ENCODE measurements at places on chromosomes 2 and 18.

DNA sequence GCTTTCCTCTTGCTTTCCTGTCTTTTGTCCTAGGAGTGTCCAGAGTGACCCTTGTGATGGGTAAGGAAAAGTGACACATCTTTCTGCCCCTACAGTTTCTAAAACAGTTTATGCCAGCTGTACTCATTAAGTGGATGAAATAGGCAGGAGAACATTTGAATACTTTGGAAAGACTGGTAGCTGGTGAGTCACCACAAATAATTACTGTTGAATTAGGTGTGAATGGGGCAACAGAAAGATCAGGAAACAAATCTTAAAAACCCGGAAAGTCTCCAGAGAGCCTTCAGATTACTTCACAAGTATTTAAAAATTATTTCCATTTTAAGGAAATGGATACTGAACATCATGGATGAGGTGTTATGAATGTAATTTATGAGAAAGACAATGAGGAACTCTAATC, 278.5 kb downstream of the CLIP4 start:
- DNase-seq: no peak

DNA sequence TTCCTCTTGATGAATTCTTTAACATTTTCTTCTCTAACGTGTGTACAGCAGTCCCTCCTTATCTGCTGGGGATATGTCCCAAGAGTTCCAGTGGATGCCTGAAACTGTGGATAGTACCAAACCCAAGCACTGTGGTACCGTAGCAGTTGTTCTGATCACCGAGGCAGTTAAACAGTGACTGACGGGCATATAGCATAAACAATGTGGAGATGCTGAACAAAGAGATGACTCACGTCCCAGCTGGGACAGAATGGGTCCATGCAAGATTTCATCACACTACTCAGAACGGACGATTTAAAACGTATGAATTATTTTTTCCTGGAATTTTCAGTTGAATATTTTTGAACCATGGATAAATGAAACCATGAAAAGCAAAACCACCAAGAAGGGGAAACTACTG, 54.5 kb upstream of the SPAG16 start:
- no peak for DNase-seq

DNA sequence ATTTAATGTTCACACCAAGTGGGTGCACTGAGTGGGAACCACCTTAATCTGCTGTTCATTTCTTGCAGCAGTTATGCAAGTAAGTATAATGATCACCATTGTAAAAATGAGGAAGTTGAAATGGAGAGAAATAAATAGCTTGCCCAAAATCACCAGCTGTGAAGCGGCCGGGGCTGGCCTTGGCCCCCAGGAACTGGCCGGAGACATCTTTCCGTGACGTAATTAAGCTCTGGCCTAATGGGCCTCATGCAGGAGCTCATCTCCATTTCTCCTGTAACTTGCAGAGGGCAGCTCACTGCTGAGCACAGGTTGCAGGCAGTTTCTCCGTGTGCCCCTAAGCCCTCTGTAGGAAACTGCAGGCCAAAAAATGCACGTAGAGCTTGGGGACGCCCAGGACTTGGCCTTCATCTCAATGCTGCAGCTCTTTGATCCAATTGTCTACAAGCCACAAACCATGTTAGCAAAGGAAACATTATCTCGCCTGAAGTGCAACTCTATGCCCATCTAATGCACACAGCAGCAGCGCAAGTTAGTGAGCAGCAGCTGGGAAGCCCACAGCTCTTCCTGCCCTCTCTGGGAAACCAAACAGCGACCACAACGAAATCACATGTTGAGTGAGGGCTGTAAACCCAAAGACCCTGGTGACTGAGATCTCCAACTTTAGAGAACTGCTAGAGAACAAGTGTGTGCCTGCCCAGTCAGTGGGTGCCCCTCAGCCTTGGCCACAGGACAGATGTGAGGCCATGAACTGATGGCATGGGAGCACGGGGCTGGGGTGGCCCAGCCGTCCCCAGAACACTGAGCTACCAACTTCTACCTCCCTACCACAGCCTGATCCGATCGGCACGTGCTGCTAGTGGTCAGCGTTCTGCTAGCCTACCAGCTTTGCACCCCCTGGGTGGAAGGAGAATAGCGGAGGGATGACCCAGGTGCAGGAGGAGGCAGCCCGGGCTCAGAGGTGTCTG, 28.8 kb downstream of the APCDD1 start:
- peak; percentile 50 for DNase-seq

GRCh38 chr2:218438596-218438995, 19.7 kb downstream of the VIL1 start:
- DNase-seq: no peak

GRCh38 chr2:188852772-188853171, 121.4 kb upstream of the COL3A1 start:
- no peak for DNase-seq

- DNase-seq: no peak
Measured at GRCh38 chr2:23435250-23436035, 50.5 kb downstream of the KLHL29 start.

GRCh38 chr2:72920318-72921087, 3.2 kb downstream of the EMX1 start:
- no peak for DNase-seq

GRCh38 chr2:74228772-74229171, 30.4 kb downstream of the MTHFD2 start:
- DNase-seq: no peak

DNA sequence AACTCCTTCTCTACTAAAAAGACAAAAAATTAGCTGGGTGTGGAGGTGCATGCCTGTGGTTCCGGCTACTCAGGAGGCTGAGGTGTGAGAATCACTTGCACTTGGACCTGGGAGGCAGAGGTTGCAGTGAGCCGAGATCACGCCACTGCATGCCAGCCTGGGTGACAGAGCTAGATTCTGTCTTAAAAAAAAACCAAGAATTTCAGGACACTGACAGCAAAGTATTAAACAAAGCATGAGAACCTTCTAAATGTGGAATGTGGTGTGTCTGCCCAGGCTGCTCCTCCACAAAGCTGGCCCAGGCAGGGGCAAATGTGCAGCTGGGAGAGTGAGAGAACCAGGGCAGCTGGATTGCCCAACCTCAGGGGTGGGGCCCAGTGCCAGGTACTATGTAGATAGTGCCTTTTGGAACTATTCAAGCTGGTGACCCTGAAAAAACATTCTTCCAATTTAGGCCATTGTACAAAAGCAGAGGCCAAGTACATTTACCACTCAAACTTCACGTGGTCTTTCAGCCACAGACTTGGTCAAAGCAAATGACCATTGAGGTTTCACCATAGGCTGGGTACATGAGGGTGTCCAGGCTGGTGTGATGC, 6.7 kb upstream of the UGT1A5 start:
- DNase-seq: no peak

GRCh38 chr2:209636076-209636475, 135.6 kb upstream of the UNC80 start:
- DNase-seq: no peak

- peak; percentile 74 for DNase-seq
Measured at GRCh38 chr2:239328351-239329191, 72.2 kb downstream of the HDAC4 start.

DNA sequence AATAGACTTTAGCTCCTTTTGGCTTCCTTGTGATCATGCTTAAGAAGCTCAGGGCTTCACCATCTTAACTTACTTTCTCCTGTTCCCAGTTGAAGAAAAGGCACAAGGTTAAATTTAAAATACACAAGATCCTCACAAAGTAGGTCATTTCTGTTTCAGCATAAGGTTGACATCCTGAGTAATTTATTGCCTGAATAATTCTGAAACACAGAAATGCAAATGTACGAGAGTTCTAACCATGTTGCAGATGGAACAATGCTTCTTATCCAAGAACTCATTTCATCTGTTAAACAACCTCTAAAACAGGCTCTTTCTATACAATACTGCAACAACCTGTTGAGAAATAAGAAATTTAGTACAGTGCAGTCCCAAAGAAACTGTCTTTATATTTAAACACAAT, 395.2 kb downstream of the BCL11A start:
- no peak for DNase-seq

- no peak for DNase-seq
Measured at GRCh38 chr2:134762508-134762907, 43.7 kb upstream of the TMEM163 start.

GRCh38 chr2:31151501-31151900, 13.3 kb upstream of the GALNT14 start:
- DNase-seq: no peak

DNA sequence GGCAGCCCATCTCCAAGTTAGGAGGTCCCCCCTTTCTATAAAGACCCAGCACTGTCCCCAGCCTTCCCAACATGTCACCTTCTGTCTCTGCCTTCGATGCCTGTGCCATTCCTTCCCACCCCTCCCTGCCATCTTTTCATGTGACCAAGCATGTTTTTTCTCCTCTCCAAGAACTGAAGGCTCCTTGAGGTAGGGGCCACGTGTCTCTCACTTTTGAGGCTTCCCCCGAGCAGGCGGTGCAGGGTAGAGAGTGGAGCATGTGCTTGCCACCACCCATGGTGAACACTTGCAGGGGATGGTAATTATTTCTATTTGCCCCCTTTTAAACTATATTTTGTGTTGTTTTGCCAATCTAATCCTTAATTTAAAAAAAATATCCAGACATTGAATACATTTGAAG, 168.4 kb downstream of the ACKR3 start:
- DNase-seq: no peak

DNA sequence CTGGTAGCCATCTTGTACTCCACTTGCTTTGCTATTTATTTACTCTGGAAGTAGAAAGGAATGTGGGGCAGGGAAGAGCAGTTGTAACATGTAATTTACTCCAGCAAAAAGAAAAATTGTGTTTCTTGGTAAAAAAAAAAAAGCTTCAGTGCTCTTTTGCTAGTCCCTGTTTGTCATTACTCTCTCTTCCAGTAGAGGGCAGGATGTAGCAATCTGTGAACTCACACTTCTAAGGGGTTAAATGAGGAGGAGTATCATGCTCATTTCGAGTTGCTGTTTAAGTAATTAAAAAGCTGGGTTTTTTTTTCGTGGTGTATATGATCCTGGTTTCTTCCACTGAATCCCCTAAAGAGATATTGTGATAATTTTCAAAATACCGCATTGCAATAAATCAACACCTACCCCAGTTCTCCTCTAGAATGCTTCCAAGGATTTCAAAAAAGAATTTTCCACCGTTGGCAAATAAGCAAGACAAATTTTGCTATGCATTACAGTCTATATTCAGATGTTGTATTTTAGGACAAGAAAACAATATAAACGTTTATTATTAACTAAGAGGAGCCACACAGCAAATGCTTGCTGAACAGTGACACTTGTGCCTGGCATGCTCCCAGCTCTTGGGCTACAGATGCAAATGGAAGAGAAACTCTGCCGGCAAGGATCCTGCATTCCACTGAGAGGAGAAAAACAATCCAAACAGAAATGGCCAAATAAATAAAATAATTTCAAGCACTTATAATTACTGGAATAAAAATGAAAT, 261.6 kb downstream of the ASXL3 start:
- no peak for DNase-seq

- DNase-seq: no peak
Measured at GRCh38 chr2:1638281-1638860, 105.9 kb downstream of the PXDN start.

DNA sequence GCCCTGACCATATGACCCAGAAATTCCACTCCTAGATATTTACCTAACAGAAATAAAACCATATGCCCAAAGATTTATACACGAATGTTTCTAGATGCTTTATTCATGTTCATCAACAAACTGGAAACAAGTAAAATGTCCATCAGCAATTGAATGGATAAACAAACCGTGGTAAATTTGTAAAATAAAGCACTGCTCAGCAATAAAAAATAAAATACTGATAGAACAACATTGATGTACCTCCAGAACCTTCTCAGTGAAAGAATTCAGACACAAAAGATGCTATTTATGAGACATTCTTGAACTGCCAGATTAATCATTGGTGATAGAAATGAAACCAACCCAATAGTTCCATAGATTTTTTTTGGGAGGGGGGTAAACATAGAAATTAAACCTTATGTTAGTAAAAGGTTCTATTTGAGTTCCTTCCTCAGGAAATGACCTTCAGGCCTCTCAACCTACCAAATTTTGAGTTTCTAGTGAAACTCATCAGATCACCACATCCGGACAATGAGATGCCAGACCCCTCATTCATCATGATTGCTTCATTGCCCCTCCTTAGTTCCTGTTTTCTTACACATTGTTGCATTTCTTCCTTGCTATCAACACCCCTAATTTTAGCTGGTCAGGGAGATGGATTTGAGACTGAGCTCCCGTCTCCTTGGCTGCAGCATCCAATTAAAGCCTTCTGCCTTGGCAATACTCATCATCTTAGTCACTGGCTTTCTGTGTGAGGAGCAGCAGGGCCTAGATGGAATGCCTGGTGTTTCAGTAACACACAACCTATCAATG, 203.5 kb downstream of the LPIN1 start:
- DNase-seq: no peak

- no peak for DNase-seq
Measured at GRCh38 chr2:42960842-42961180, 168.4 kb upstream of the HAAO start.

- DNase-seq: no peak
Measured at GRCh38 chr18:26089293-26090129, 902 bp downstream of the SS18 start.

Measured in heart right ventricle (tissue), 16 donors.